Upper lobe of left lung (tissue), 6 donors: ENCODE measurements at places on chromosomes 11 and 22. TPM values are rescaled to one million over a fixed set of nuclear protein-coding genes. Genes with fewer than 3 reads are reported as not detected.
A peak's percentile ranks its signal among the peaks of the same experiment; 100 is the strongest.

DNA sequence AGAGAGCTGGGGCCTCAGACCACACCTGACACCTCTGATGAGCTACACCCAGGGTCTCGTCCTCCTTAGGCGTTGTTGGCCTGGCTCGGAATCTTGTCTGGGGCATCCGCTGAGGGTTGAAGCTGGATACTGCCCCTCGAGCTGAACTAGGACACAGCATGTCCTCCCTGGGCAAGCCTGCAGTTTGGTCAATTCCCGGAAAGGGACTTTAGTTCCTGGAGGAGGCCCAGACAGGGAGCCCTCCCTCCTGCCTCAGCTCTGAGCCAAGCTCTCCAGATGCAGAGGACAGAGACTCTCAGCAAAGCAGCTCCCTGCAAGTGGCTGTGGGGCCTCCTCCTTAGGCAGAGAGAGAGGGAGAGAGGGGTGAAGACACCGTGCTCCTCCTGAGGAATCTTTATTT, 4.9 kb downstream of the APOL3 start:
- peak overlapping the region; percentile 95 for H3K27ac ChIP-seq
- H3K4me1 ChIP-seq, result peaks cover 90% of the 10 kb centered on the region
- no peaks in the 10 kb centered on the region for H3K27me3 ChIP-seq
- no peak overlapping the region for H3K4me3 ChIP-seq
- no peak for DNase-seq

- no peaks in the 10 kb centered on the region for H3K27me3 ChIP-seq
- H3K4me1 ChIP-seq, result peaks cover 14% of the 10 kb centered on the region
- no peak overlapping the region for H3K4me3 ChIP-seq
- H3K27ac ChIP-seq, result no peak overlapping the region
Observed at GRCh38 chr11:128346804-128347203, 240.6 kb downstream of the ETS1 start.

- no peaks in the 10 kb centered on the region for H3K27me3 ChIP-seq
- H3K27ac ChIP-seq, result no peak overlapping the region
- peaks cover 11% of the 10 kb centered on the region for H3K4me1 ChIP-seq
- no peak overlapping the region for H3K4me3 ChIP-seq
- no peak for DNase-seq
- H3K36me3 ChIP-seq, result no peaks in the 10 kb centered on the region
Observed at GRCh38 chr11:118975771-118976709, 4.5 kb downstream of the FOXR1 start.

CLP1 gene
- total RNA-seq, result 16.0 TPM
